Mesenteric fat pad (tissue), 1 donor: ENCODE measurements at places on chromosomes 1 and 21. TPM values are rescaled to one million over a fixed set of nuclear protein-coding genes. Genes with fewer than 3 reads are reported as not detected.

The UFC1 gene
- 75.5 TPM for total RNA-seq

The NTMT2 gene
- not detected for total RNA-seq

The KRTAP11-1 gene
- total RNA-seq, result not detected

The CHIA gene
- total RNA-seq, result not detected

The OPRD1 gene
- total RNA-seq, result not detected

The GPR3 gene
- total RNA-seq, result 0.51 TPM

The PADI2 gene
- total RNA-seq, result 4.0 TPM

The OR2L5 gene
- not detected for total RNA-seq

The BSND gene
- not detected for total RNA-seq

The CD84 gene
- 17.1 TPM for total RNA-seq

The SLC37A1 gene
- 7.0 TPM for total RNA-seq

The FAM72B gene
- total RNA-seq, result 1.1 TPM

The CFHR3 gene
- total RNA-seq, result 0.39 TPM

The MPL gene
- total RNA-seq, result 0.39 TPM

The C1orf74 gene
- 1.2 TPM for total RNA-seq

The APP gene
- total RNA-seq, result 317 TPM

The CFHR2 gene
- total RNA-seq, result not detected
